Right cardiac atrium (tissue), 5 donors: ENCODE measurements at places on chromosomes 4 and X.

GRCh38 chrX:24491741-24492140 is 26.7 kb downstream of the PDK3 start:
- DNase-seq = no peak

GRCh38 chrX:39877905-39878304 is 219.9 kb downstream of the BCOR start:
- no peak for DNase-seq

- DNase-seq = no peak
These were observed 366.5 kb downstream of the FAT4 start for GRCh38 chr4:125681240-125681639.

- no peak for DNase-seq
These were observed 4.7 kb upstream of the FHL1 start for GRCh38 chrX:136142592-136142991.

- DNase-seq = no peak
These were observed 3.6 kb upstream of the PDE5A start for GRCh38 chr4:119632216-119632615.

- DNase-seq = no peak
These were observed 36.8 kb upstream of the SFRP2 start for GRCh38 chr4:153825691-153826090.

- DNase-seq = no peak
These were observed 57.4 kb downstream of the RAPGEF2 start for GRCh38 chr4:159160242-159160641.

DNA sequence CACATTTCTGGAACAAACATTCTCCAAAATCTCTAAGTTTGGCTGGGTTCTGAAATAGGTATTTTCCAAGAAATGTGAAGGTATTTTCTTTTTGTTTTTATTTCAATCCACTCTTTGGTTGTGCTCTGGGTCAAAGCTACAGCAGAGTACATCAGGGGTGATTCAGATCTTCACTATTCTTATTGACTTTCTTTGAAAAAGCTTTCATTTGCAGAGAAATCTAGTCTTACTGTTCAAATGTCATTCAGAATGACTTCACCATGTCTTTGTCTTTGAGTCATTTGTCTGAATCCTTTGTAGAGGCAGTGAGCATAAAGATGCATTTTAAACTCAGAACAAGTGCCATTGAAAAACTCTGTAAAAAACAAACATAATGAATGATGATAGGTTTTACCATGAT is 547.2 kb upstream of the ADGRL3 start:
- DNase-seq = no peak
